ENCODE measurements at places on chromosomes 5 and 9.
A peak's percentile ranks its signal among the peaks of the same experiment; 100 is the strongest.

- no peak for DNase-seq
Observed at GRCh38 chr9:77291714-77292113, 114.4 kb downstream of the VPS13A start.

- DNase-seq: no peak
Observed at GRCh38 chr9:135959814-135960213, 1.4 kb downstream of the UBAC1 start.

DNA sequence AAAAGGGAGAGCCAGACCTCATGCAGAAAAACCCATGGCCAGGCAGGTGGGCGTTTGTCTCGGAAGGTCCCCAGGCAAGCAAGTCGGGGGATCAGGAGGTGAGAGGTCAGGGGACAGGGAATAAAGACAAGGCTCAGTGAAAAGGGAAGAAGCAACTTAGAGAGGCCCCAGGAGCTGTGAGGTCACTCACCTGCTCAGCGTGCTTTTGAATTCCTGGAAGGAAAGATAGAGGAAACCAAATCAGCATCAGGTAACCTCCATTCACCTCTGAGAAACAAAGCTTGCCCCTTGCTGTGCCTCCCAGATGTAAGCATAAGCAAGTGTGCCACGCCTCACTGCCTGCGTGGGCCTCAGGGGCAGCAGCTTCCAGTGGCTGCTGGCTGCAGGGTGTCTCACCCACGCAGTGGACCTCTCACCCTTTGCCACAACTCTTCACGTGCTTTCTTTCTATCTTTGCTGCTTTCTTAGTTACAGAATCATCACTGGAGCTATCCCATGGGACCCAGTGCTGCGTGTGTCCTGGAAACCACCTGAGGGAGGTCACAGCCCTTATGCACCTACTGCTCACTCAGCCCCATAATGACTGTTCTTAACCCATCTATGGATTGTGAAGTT, 6.0 kb downstream of the TRIM7 start:
- DNase-seq: no peak

DNA sequence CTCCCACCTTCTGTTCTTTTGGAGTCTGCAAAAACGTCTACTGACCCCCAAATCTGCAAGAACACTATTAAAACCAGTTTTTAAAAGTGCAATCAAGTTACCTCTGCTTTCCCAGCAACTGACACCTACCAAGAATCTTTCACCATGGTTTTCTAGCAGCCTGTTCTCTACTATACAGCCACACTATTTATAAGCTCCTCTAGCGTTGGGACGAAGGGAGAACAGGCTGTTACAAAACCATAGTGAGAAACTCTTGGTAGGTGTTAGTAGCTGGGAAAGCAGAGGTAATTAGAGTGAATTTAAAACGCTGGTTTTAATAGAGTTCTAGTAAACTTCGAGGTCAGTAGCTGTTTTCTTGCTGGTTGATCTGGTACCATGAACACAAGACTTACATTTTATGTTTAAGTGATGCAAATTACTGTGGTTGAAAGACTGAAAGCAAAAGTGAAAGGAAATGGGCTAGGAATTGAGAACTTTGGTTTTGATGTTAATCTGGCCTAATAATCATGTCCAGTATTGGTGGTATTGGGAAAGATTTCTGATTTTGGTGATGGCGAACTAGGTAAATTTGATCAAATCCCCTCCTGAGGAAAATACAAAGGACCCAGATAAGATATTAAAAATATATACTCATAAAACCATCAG, 5.3 kb downstream of the MROH2B start:
- DNase-seq: no peak

DNA sequence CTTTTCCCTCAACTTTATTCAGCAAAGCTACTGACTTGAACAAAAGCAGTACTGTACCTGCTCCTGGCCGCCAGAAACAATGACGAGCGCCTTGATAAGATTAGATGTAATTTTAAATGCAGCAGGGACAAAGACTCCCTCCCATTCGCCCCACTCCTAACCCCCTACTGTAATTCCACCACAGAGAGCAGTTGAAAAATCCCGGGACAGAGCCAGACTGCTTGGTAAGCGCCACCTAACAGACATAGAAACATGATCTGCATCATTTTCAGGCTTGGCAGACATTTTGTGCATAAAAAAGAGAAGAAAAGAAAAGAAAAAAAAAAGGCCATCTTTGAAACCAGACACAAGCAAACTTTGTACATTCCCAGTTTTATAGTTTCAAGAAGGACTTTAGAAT, 81.9 kb downstream of the ISL1 start:
- DNase-seq: no peak

GRCh38 chr5:127846884-127847283, 143.7 kb downstream of the CCDC192 start:
- no peak for DNase-seq

DNA sequence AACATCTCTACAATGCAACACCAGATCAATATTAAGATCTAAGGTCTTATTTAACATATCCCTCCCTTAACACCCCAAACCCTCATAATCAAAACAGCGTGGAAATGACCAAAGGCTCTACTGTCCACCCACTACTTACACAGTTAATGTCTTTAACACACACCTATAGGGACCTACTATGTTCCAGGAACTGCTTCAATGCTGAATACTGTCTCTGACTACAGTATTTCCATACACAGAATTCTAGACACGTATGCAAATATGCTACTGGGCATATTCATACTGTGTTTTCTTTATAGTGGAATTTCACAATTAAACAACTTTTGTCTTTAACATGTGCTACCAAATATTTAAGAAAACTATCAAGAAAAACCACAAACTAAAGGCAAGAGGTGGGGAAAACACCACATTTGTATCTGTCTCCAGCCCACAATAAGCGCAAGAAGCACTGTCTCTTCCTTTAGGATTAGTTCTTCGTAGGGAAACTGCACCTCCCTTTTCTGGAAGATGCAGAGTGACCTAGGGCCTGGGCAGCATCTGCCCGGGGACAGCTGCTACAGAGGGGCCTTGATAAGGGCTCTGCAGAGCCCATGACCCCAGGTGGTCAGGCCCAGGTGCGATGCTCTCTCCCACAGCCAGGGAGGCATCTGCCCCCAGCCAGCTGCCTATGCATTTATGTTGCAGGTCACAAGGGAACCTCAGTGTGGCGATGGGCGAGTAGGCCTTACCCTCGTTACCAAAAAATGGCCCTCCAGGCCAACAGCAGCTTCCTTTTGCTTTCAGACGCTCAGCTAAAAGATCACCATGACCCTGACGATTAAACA, 55.2 kb downstream of the PSMB7 start:
- DNase-seq: no peak

DNA sequence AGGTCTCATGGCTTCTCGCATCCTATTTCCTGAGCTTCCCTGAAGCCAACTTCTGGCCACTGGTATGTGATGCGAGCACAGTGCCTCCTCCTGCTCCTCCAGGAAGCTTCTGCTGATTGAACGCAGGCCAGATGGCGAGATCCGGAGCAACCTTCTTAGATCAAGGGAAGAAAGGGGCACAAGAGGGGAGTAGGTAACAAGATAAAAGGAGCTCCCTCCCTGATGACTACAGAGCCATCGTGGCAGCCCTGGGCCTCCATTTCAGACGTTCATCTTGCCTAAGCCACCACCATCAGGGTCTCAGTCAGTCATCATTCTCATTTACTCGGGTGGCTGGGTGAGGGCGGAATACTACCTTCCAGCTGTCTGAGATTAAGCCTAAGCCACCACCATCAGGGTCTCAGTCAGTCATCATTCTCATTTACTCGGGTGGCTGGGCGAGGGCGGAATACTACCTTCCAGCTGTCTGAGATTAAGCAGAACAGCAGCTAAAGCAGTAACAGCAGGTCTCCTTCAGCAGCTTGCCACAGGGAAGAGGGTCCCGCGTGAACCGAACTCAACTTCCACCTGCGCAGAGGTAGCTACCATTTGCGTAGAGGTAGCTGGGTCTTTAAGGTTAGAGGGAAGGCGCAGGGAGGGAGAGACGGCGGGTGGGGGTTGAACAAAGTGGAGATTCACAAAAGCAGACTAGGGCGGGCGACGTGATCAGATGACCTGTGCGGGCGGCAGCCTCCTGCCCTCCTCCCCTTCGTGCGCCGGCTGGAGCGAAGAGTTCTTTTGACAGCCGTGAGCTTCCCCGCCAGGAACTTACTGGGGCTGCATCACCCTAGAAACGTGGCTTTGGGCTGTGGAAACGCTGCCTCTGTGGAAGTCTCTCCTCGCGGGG, 27.9 kb upstream of the MGAT1 start:
- DNase-seq: peak; percentile 73

DNA sequence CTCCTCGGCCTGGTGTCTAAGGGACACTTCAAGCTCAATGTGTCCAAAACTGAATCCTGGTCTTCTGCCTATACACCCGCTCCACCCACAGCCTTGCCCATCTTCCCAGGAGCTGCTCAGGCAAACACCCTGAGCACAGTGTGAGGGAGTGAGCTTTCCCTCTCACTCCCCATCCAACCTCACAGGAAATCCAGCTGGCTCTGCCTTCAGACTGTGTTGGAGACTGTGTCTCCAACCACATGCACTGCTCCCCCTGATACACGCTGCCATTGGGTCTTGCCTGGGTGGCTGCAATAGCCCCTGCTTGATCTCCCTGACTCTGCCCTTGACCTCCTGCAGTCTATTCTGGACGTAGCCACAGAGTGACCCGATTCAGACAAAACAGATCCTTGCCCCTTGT, 319.5 kb upstream of the MSX2 start:
- DNase-seq: no peak

- no peak for DNase-seq
Observed at GRCh38 chr5:149174847-149175234, 33.5 kb downstream of the ABLIM3 start.

DNA sequence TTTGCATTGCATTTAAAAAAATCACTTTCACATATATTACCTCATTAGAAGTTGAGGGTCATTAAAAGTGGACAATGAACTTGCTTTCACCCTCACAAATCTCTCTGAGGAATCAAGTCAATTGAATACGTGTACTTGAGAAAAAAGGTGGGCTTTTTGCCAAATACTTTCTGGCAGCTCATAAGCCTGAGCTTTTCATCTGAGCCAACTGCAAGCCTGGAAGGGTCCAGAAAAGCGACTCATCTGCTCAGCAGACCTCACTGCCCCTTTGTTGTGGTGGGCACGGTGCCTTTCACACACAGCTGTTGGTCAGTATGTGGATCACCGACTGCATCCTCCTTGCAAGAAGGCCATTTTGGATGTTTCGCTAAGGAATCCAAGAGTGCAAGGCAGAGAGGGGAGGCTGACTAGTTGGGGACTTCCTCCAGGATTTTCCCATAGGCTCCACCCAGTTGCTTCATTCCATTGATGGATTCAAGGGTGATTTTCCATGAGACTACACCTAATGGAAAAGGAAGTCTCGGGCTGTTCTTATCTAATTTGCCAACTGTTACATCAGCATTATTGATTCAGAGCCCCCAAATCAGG, 564.7 kb downstream of the PDE4D start:
- peak; percentile 25 for DNase-seq

GRCh38 chr9:33466565-33467495, 6.9 kb downstream of the NOL6 start:
- DNase-seq: peak; percentile 62

DNA sequence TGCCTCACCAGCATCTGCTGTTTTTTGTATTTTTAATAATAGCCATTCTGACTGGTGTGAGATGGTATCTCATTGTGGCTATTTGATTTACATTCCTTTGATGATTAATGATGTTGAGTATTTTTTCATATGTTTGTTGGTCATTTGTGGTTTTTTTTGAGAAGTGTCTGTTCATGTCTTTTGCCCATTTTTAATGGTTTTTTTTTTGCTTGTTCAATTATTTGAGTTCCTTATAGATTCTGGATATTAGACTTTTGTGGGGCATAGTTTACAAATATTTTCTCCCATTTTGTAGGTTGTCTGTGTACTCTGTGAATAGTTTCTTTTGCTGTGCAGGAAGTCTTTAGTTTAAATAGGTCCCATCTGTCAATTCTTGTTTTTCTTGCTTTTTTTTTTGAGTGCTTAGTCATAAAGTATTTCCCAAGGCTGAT, 148.1 kb downstream of the NPR3 start:
- DNase-seq: no peak

DNA sequence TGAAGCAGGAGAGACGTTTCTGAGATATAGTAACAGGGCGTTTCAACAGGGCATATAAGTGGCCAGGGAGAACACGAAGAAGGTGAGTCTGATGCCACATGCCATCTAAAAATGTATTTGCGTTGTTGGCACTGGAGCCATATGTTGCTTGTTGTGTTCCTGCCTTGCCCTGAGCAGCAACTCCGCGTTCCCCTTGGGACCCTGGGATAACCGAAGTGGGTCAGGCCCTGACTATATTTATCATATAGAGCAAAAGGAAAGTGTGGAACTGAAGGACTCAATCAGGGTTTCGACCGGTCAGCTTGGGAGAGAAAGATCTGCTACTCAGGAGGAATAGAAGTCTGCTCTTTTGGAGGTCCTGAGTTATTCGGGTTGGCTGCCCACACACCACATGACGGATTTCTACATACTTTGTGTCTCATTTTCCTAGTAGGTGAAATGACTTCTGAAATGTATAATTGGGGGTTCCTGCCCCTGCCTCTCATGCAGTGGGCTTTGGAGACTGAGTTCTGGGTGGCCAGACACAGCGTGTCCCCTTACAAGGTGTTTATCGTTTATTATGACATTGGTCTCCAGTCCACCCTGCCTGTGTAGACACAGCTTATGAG, 3.0 kb downstream of the STC2 start:
- DNase-seq: no peak

GRCh38 chr9:108961151-108961550, 27.0 kb downstream of the ABITRAM start:
- DNase-seq: no peak

- DNase-seq: no peak
Observed at GRCh38 chr5:168695301-168695835, 116.2 kb upstream of the PANK3 start.

DNA sequence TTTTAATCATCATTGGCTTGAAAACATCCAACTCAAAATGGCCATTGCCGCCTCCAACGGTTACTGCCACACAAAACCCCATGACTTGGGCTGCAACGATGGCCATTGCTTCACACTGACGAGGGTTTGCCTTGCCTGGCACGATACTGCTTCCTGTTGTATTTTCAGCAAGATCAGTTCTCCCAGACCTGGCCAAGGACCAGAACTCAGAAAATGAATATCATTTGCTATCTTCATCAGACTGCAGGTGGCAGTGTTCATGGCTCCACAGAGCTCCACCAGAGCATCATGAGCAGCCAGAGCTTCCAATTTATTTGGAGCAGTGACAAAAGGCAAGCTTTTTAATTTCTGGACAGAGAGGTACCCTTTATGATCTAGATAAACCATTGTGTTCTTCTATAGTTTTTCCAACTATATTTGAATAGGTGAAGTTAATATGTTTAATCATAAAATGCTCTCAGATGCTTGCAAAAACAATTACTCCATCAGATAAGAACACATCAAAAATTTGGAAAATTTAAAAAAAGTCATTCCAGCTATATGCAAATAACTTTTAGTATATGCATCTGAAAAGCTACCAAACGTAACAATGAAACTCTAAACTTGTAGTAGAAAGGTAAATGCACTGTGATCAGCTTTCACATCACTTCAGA, 10.4 kb downstream of the AMACR start:
- DNase-seq: peak; percentile 56

All from left cardiac atrium (tissue), 4 donors.